ENCODE measurements at places on chromosomes 11 and 22.
A peak's percentile ranks its signal among the peaks of the same experiment; 100 is the strongest.

GRCh38 chr11:35165423-35166368 is 26.7 kb downstream of the CD44 start:
- DNase-seq = no peak

GRCh38 chr11:43515090-43515489 is 156.4 kb downstream of the TTC17 start:
- no peak for DNase-seq

- no peak for DNase-seq
Observed at GRCh38 chr11:65262776-65263175, 1.0 kb downstream of the POLA2 start.

DNA sequence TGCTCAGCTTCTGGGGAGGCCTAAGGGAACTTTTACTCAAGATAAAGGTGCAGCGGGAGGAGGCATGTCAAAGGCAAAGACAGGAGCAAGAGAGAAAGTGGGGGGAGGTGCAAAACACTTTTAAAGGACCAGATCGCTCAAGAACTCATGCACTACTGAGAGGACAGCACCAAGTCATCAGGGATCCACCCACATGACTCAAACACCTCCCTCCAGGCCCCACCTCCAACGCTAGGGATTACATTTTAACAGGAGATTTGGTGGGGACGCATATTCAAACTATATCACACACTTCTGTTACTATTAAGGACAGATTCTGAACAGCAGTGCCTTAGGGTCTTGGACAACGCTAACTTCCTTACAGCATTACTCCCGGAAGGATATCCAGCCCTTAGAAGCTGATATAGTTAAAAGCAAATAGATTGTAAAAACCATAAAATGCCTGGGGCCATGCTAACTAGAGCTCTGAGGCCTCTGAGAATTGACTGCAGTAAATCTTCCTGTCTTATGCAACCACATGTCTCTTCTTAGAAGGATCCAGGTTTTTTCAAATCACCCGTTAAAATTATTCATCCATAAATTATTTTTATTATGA is 16.7 kb upstream of the ZC3H12C start:
- peak; percentile 70 for DNase-seq

DNA sequence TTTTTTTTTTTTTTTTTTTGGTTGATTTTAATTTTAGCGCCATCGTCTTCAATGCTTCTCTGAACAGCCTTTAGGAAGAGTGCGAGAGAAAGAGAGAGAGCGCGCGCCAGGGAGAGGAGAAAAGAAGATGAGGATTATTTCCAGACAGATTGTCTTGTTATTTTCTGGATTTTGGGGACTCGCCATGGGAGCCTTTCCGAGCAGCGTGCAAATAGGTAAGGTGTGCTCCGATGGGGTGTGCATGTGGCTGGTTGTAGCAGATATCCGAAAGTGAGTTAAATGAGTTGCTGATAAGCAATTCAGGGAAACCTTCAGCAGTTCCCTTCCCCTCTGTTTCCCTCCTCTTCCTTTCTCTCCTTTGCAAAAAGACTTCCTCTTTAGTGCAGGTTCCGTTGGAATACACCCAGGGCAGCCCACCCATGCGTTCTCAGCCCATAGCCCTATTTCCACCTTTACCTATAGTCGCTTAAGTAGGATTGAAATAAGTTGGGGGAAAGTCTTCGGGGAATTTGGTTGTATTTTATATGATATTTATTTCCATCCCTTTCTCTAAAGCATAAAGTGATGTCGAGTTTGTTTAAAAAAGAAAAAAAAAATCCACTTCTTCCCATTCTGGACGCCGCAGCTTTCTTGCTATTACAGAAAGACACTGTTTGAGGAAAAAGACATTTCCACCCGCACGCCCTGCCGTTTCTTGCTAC is 1.1 kb downstream of the GRIA4 start:
- DNase-seq = no peak

DNA sequence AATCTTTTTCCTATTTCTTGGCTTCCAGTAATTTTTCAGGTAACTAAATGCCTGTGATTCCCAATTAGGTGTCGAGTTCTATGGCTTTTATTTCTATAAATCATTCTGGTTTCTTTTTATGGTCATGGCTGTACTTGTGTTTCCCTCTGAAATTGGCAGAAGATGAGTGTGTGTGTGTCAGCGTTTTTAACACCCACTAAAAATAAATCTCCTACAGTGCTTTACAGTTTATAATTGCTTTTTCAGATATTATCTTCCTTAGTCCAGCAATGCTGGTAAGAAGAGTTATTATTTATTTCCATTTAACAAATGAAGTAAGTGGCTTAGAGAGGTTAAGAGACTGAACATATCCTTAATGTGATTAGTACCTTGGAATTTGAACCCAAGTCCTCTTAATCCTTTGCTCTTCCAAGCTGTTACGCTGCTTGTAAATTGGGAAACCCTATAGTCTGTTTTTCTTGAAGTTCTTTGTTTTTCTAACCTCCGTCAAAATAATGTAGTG is 125.2 kb downstream of the TEAD1 start:
- no peak for DNase-seq

- peak; percentile 12 for DNase-seq
Observed at GRCh38 chr11:79973721-79974617, 533.1 kb upstream of the TENM4 start.

DNA sequence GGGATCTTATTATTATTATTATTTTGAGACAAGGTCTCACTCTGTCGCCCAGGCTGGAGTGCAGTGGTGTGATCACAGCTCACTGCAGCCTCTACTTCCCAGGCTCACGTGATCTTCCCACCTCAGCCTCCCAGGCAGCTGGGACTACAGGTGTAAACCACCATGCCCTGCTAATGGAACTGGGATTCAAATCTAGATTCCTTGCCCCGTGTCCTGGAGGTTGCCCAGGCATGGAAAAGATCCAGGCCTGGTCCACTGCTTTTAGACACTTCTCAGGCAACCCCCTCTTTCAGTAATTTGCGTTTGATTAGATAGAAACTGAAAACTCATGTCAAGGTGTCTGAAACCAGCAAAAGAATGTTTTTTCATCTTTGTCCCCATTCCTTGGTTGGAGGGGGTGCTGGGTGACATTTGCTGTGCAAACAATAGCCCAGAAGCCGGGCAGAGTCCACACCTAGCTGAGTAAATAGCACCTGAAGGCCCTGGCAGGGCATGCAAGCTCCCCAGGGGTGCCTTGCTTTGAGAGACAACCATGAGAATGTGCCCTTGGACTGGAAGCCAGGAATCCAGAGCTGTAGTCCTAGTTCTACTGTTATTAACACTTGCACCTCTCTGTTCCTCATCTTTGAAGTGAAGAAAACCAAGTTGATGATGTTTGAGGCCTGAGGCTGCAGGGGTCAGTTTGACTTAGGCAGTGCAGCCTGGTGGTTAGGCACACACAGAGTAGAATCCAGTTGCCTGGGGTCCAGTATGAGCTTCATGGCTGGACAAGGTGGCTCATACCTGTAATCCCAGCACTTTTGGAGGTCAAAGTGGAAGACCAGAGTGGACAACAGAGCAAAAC is 19.1 kb upstream of the XBP1 start:
- DNase-seq = no peak

DNA sequence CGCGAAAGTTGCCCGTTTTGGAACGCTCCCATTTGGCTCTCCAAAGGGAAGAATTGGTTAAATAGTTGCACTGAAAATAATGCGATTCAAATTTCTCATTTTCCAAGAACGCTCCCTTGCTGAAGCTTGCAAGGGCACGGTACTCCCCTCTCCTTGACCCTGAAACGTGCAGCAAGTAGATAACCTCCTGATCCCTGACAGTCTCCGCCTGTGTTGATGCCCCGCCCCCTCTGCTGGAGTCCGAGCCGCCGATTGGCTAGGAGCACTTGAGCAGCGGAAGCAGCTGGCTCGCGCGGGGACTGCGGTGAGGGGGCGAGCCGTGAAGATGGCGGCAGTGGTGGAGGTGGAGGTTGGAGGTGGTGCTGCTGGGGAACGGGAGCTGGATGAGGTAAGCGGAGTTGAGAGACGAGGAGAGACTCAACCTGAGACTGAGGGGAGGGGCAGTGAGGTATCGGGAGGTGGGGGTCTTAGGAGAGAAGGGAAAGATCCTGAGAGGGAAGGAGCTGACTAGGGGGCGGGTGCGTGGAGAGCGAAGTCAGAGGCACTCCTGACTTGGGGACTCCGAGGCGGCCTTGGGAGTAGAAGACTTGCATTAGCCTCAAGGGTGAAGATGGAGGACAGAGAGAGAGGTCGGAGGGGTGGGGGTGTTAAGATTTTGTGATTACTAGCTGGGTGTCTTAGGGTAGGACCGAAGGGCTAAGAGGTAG is at the start of gene RNF121:
Gene RNF121, plus strand, starts transcription at position 310 of the 707 bp plus-strand sequence. Its CDS starts 16 bp downstream, at position 326.
- DNase-seq = peak; percentile 97

- peak; percentile 21 for DNase-seq
Observed at GRCh38 chr11:96062134-96062533, 138.2 kb upstream of the MTMR2 start.

DNA sequence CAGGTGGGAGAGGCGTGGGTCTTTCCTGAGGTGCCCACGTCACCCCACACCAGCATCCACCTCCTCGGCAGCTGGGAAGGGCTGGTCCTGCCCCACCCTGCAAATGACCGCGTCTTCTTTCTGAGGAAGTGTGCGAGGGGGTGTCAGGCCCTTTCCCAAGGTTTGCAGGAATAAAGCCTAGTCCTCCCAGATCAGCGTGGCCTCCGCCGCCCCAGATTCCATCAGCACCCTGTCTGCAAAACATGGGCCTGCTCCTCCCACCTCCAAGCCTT is 14.4 kb upstream of the SLC39A13 start:
- no peak for DNase-seq

- DNase-seq = no peak
Observed at GRCh38 chr11:10325277-10326011, 20.6 kb downstream of the ADM start.

- no peak for DNase-seq
Observed at GRCh38 chr22:41447435-41448188, 1.0 kb upstream of the TOB2 start.

- no peak for DNase-seq
Observed at GRCh38 chr22:49976439-49977175, 16.0 kb downstream of the PIM3 start.

- DNase-seq = no peak
Observed at GRCh38 chr22:30246814-30247376, 336 bp upstream of the LIF start.

- no peak for DNase-seq
Observed at GRCh38 chr11:17607591-17608570, 60.8 kb downstream of the OTOG start.

DNA sequence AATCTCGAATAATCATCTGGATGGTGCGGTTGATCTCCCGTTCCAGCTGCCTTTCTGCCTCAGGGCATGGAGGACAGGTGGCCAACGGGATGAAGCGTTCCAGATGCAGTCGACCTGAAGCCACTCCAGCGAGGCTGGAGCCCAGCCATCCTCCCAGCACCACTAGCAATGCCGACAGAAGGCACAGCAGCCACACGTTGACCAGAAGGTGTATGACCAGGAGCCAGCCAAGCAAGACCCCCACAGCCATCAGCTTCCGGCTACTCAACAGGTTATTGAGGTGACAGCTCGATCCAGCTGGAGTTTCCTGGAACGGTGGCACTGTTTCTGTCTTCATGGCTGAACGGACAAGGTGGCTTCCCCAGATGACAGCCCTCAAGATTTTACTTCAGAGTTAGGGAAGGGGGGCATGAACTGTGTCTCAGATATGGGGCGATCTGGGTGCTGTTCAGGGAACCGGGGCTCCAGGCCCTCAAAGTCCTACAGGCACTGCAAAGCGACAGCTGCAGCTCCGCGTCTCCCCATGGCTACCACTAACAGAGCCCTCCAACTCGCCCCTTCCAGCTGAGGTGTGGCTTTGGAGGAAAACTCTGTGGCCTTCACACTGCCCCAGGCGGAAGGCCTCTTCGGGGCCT is 559 bp downstream of the SNX19 start:
- DNase-seq = no peak

GRCh38 chr11:59918480-59918879 is 19.8 kb upstream of the OOSP1 start:
- DNase-seq = no peak
